ENCODE measurements at places on chromosomes 2 and 18. TPM values are rescaled to one million over a fixed set of nuclear protein-coding genes. Genes with fewer than 3 reads are reported as not detected.

The NR4A2 gene
- 13.2 TPM for total RNA-seq

DNA sequence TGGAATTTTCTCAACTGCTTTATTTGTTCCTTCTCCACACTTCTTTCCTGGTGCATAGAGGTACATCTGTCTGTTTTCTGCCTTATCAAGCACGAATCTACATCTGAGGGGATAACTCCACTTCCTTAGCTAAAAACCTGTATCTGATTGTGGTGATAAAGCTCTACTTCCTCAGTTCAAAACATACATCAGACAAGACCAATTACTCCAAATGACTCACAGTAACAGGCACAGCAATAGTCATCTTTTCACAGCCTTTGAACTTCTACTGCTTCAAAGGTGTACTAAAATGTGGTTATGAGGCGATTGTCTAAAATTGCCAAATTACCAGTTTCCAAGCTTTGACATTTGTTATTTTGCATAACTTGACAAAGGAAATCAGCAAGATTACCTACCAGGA, 803.6 kb upstream of the ZEB2 start:
- H3K4me1 ChIP-seq = peaks cover 15% of the 10 kb centered on the region
- no peak overlapping the region for H3K4me3 ChIP-seq
- no peaks in the 10 kb centered on the region for H3K36me3 ChIP-seq
- H3K27me3 ChIP-seq = peaks cover 18% of the 10 kb centered on the region
- DNase-seq = peak; percentile 62
- peak overlapping the region; percentile 0 for H3K27ac ChIP-seq

GRCh38 chr2:191165176-191165643, 14.4 kb upstream of the STAT4 start:
- DNase-seq = peak; percentile 77
- no peak overlapping the region for H3K27ac ChIP-seq
- peaks cover 21% of the 10 kb centered on the region for H3K4me1 ChIP-seq
- H3K36me3 ChIP-seq = no peaks in the 10 kb centered on the region

- no peaks in the 10 kb centered on the region for H3K4me1 ChIP-seq
- peak; percentile 55 for DNase-seq
- peaks cover 1% of the 10 kb centered on the region for H3K27me3 ChIP-seq
- H3K36me3 ChIP-seq = no peaks in the 10 kb centered on the region
- no peak overlapping the region for H3K4me3 ChIP-seq
- H3K27ac ChIP-seq = no peak overlapping the region
Observed at GRCh38 chr18:44579028-44579702, 101.5 kb upstream of the SETBP1 start.

- peak overlapping the region; percentile 96 for H3K27ac ChIP-seq
- no peaks in the 10 kb centered on the region for H3K27me3 ChIP-seq
- peaks cover 31% of the 10 kb centered on the region for H3K4me1 ChIP-seq
- H3K36me3 ChIP-seq = peaks cover 39% of the 10 kb centered on the region
- H3K4me3 ChIP-seq = peak overlapping the region; percentile 68
Observed at GRCh38 chr2:102437122-102437521, 14.2 kb downstream of the IL18RAP start.

- no peak for DNase-seq
- H3K36me3 ChIP-seq = no peaks in the 10 kb centered on the region
- H3K27me3 ChIP-seq = peaks cover 14% of the 10 kb centered on the region
Observed at GRCh38 chr18:50099725-50100407, 95.1 kb downstream of the MYO5B start.

DNA sequence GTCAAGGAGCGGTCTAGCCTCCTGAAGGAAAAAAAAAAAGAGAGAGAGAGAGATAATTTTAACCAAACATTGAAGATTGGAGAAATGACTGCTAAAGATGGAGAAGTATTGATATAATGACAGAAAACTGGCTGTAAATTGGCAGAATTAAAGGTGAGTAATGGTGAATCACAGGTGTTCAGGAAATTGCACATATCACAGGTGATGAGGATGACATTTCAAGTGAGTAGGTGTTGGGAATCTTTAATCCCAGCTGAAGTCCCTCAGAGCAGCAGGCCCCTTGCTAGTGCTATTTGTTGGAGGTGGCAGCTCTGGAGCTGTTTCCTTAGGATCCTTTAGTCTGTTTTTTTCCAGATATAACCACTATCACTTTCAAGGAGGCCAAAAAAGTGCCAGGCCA, 678.4 kb upstream of the VRK2 start:
- no peak overlapping the region for H3K4me3 ChIP-seq
- H3K4me1 ChIP-seq = no peaks in the 10 kb centered on the region
- H3K27me3 ChIP-seq = no peaks in the 10 kb centered on the region
- H3K27ac ChIP-seq = no peak overlapping the region
- no peaks in the 10 kb centered on the region for H3K36me3 ChIP-seq

Data from activated CD4-positive, alpha-beta T cell treated with anti-CD3 and anti-CD28 coated beads, Interleukin-2, amount 10 ng/mL, durations not matched to agents 24 days and 14 days (primary cell).